ENCODE measurements at places on chromosomes 2 and 18.

DNA sequence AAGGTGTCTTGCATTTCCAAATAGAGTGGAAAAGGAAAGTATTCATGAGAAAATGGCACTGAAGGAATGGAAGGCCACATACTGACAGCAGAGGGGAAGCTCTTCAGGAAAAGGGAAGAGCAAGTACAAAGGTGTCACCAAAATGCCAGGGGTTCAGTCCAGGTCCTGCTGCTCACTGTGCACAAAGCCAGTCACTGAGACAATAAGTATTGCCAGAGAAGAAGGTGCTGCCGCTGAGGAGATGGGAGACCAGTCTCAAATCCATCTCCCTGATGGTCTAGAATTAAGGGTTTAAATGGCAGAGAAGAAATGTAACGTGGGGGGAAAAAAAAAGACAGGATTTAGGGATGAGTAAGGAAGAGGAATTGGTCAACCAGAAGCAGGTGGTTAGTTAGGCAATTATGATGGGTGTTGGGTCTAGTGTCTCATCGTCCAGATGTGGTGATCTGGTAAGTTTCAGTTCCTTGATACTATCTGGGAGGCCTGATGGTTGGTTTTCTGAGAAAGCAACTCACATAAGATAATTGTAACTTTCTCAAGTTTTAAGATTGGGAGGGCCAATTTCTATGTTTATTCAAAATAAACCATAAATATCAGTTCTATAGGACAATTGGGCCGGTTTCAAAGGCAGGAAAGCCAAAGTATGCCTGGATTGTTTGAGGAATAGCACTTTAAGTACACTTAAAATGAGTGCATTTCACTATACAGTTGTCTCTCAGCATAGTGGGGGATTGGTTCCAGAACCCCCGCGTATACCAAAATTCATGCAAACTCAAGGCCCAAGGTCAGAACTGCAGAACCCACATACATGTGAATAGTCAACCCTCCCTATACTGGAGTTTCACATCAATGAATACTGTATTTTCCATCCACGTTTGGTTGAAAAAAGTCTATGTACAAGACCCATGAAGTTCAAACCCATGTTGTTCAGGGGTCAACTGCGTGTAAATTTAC lies 109.1 kb upstream of the DNAJC10 start:
- no peak for DNase-seq

- no peak for DNase-seq
Measured at GRCh38 chr2:99139003-99139402, 2.5 kb upstream of the C2orf15 start.

- no peak for DNase-seq
Measured at GRCh38 chr18:36415625-36416024, 118.1 kb downstream of the FHOD3 start.

DNA sequence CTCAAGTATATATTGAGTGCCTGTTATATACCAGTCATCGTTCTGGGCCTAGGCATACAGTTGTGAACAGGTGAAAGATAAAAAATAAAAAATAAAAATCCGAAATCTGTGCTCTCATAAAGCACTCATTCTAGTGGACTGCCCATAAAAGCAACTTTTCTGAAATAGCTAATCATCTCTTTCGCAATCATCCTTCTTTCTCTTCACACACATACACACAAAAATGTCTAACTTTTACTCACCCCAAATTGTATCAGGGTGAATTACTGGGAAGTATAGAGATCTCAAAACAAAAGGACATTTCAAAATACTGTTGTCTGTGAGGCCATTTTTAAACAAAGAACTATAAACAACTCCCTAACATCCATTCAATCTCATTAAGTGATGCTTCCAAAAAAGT lies 29.6 kb upstream of the ORC2 start:
- DNase-seq, result no peak

DNA sequence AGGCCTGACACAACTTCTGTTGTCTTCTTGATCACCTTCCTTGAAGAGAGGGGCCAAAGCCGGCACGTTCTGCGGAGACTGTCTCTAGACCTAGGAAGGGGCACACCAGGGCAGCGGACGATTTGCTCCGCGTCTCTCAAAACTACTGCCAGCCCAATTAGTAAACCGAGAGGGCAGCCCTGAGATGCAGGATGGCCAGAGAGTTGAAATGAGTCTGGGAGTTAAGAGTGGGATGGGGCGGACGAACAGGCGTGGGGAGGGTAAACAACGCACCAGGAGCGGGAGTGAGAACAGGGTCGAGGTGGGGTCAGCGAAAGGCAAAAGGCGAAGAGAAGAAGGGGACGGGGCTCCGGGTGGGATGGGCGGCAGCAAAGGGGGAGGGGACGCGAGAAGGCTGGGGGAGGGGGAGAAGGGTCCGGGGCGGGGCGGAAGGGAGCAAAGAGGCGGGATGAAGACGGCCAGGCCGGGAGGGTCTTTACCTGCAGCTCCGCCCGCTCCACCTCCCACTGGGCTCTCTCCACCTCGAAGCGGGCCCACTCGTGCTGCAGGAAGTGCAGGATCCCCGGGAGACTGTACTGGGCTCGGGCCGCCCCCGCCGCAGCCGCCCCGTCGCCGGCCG lies 476 bp downstream of the STRN start:
- DNase-seq, result no peak

DNA sequence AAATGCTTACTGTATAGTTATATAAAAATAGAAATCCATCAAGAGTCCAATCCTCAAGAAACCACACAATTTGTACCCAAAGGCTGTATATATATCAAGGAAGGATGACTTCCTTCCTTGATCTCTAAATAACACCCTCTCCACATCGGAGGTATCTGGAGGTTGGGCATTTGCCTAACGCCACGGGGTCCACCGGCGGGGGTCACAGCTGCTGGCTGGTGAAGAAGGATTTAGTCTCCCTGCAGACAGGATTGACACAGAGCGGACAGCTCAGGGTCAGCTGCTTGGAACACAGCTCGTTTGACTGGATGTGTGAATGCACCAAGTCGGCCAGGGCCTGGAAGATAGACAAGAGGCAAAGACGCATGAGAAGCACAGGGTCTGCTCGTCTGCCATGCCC lies 36.0 kb downstream of the FECH start:
- DNase-seq, result no peak

DNA sequence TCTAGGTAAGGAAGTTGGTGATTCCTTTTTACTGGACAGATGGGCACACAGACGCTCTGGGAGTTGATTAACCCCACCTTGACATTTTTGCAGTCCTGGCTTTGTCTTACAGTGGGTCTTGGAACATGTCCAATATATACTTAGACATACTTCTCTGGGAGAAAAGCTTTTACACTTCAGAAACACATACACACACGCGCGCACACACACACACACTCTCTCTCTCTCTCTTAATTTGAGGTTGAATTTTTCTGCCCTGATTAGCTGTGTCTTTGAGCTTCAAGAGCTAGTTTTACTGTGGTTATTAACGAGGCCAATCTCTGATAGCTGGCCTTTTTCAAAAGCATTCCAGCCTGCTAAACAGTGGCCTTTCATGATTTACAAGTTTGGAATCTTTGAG lies 215.0 kb downstream of the MYCN start:
- no peak for DNase-seq

DNA sequence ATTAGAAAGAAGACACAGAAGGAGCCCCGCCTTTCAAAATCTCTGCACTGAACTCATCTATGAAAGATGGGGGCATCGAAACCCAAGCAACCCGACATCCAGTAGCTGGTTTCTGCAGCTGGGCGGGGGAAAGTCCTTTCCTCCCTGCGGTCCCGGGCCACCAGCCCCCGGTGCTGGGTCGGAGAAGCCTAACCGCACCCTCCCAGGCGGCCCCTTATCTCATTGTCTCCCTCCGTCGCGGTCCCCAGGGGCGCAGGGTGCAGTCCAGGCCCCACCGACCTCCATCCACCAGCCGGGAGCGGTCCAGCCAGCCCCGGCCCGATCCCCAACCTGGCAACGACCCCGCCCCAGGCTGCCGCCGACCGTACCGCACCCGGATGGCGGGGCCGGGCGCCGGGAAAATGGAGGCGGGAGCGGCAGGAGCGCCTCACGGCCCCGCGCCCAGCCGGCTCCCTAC lies 452 bp downstream of the RAPH1 start:
- no peak for DNase-seq

- no peak for DNase-seq
Measured at GRCh38 chr2:127083819-127084503, 23.0 kb downstream of the BIN1 start.

GRCh38 chr2:6909431-6910385 lies 7.5 kb upstream of the RNF144A start:
- DNase-seq, result no peak

- no peak for DNase-seq
Measured at GRCh38 chr18:22332590-22332989, 85.1 kb downstream of the CTAGE1 start.

DNA sequence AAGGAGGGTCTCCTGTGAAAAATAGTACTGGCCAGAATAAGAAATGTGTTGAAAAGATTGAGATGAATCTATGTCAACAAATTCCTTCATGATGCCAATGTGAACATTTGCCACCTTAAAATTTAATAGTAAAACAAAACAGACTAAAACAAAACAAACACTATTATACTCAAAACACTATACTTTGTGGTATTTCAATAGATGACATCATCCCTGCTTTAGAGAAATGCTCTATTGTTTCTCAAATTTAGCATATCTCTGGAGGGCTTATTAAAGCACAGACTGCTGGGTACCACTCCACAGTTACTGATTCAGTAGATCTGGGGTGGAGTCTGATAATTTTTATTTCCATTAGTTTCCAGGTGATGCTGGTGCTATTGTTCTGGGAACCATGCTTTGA lies 579.4 kb upstream of the FAM98A start:
- DNase-seq, result no peak

DNA sequence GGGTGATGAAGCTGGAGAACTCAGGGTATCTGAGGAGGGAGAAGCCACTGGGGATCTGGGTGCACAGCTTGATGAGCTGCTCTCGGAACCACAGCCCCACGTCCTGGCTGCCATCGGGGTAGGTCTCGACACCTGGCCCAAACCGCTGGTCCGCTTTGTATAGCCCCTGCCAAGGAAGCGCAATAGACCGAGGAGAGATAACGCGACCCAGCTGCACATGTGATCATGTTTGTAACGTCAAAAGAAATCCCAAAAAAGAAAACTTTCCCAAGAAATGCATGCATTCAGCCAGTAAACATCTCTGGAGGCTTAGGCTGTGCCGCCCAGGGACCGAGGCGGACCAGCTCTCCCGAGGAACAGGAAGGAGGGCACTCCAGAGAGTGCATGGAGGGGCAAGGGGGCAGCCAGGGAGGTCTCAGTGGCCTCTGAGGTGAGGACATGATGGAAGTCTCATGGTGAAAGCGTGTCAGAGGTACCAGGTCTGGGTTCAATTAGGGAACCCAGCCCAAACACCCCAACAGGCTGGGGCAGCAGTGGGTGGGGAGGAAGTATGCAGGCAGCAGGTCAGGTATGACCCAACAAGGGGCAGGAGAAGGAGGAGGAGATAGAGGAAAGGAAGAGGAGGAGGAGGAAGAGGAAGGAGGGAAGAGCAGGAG lies 28.3 kb downstream of the ANKMY1 start:
- no peak for DNase-seq

DNA sequence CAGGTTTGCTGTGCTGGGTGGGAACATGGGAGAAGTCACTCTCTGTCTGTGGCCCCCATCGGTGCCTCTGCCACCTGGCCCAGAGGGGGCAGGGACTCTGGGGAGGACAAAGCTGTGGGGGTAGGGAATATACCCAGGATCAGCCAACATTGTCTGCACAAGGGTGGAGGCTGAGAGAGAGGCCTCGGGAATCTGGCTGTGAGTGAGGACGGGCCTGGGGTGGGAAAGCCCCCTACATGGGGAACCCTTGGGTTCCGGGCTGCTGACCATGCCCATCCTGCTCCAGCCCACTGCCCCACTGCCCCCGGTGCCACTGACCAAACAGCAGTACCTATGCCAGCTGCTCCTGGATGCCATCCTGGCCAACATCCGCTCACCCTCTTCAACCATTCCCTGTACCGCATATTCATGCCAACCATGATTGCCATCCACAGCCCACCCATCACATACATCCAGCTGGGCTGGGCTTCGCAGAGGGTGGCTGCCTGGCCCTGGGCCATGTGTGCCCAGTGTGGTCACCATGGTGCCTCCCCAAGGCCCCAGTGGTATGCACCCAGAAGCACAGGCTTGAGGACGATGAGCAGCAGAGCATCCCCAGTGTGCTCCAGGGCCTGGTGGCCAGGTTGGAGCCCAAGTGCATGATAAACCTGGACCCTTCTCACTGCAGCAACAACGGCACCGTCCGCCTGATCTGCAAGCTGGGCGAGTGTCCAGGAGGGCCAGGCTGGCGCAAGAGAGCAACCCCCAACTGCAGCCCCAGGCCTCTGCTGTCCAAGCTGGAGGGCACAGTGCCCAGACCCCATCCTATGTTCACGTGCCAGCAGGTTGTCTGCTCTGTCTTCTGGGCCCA lies 6.9 kb upstream of the POTEF start:
- no peak for DNase-seq

DNA sequence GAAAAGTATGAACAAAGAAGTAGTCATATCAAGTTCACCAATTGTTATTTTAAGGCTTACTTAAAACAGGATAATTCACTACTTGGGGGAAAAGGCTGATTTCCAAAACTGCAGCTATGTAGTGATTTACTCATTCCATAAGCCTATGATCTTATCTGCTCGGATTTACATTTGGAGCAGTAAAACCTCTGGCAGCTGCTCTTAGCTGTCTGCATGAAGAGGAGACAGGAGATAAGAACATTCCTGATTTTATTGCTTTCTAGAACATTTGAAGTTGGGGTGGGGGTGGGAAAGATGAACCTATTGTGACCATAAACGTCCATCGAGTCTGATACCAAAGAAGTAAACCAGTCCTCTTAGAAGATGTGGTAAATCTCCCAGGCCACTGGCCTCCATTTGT lies 120.9 kb downstream of the MMADHC start:
- no peak for DNase-seq

GRCh38 chr2:43149482-43150107 lies 76.8 kb downstream of the ZFP36L2 start:
- DNase-seq, result no peak

GRCh38 chr2:232941912-232942594 lies 71.0 kb downstream of the NGEF start:
- no peak for DNase-seq

- DNase-seq, result no peak
Measured at GRCh38 chr2:106863387-106863786, 22.6 kb downstream of the ST6GAL2 start.

DNA sequence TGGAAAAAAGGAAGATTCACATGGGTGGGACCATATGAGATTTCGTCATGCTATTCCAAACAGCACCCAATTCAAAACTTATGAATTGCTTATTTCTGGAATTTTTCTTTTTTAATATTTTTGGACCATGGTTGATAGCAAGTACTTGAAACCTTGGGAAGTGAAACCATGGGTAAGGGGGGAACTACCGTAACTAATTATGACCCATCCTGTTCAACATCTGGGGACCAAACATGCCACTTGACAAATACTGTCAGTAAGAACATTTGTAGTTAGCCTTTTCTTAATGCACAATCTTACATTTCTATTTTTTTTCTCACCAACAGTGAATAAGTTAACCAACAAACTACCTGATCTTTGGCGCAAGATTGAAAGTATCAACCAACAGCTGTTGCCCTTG lies 105.7 kb upstream of the TTC39C start:
- DNase-seq, result no peak

- DNase-seq, result no peak
Measured at GRCh38 chr2:188788621-188789020, 185.6 kb upstream of the COL3A1 start.
